ENCODE measurements at places on chromosomes 4 and X. TPM values are rescaled to one million over a fixed set of nuclear protein-coding genes. Genes with fewer than 3 reads are reported as not detected.

The ARAF gene
- total RNA-seq = 11.3 TPM

The SUPT20HL1 gene
- total RNA-seq = not detected

The TCP11X2 gene
- total RNA-seq = 1.9 TPM

The DOK7 gene
- total RNA-seq = 0.63 TPM

The MAGEH1 gene
- total RNA-seq = 79.5 TPM

The RPGR gene
- total RNA-seq = 17.2 TPM

The PABPC1L2A gene
- 0.94 TPM for total RNA-seq

The EREG gene
- not detected for total RNA-seq

The MAGEC2 gene
- not detected for total RNA-seq

The PSAPL1 gene
- total RNA-seq = not detected

The CORIN gene
- 0.31 TPM for total RNA-seq

The S100P gene
- total RNA-seq = 0.31 TPM

The TMEM192 gene
- total RNA-seq = 5.3 TPM

The PAGE5 gene
- not detected for total RNA-seq

The AREG gene
- not detected for total RNA-seq

The INTS6L gene
- 30.7 TPM for total RNA-seq

The GPR143 gene
- total RNA-seq = 1.3 TPM

The DCAF8L2 gene
- total RNA-seq = not detected

The FRMPD3 gene
- 5.6 TPM for total RNA-seq

The NOP14 gene
- 8.1 TPM for total RNA-seq

The VCX3A gene
- not detected for total RNA-seq

The BEX5 gene
- total RNA-seq = 24.7 TPM

The H2AZ1 gene
- 106 TPM for total RNA-seq

The CYLC1 gene
- not detected for total RNA-seq

Data from parietal lobe (tissue), 2 donors.